Activated T-helper 2 cell treated with anti-CD3 and anti-CD28 coated beads, Interferon-gamma antibody, Interleukin-2, Interleukin-4, amounts not matched to agents 10 μg/mL and 5 μg/mL and 100 μg/mL, durations not matched to agents 14 hours and 24 hours and 36 hours (primary cell): ENCODE measurements at places on chromosomes 12 and 14. TPM values are rescaled to one million over a fixed set of nuclear protein-coding genes. Genes with fewer than 3 reads are reported as not detected.

MIP gene
- not detected in 2 replicates for total RNA-seq

KLRG1 gene
- 0.85 and 1.2 TPM in 2 replicates for total RNA-seq

RNASE3 gene
- total RNA-seq, result not detected in 2 replicates

SELPLG gene
- total RNA-seq, result 52.1 and 55.6 TPM in 2 replicates

DUSP6 gene
- 75.7 and 82.0 TPM in 2 replicates for total RNA-seq

NRIP2 gene
- not detected in 2 replicates for total RNA-seq

FITM1 gene
- total RNA-seq, result 1.0 and 1.2 TPM in 2 replicates

FKBP3 gene
- 78.7 and 79.1 TPM in 2 replicates for total RNA-seq

DPF3 gene
- 0.62 and 0.66 TPM in 2 replicates for total RNA-seq

LRRK2 gene
- not detected in 2 replicates for total RNA-seq

RPL36AL gene
- 278 and 292 TPM in 2 replicates for total RNA-seq

HPD gene
- total RNA-seq, result not detected in 2 replicates

APOF gene
- not detected in 2 replicates for total RNA-seq

LRP1 gene
- 1.8 and 2.1 TPM in 2 replicates for total RNA-seq

- no peak overlapping the region for H3K4me3 ChIP-seq
- H3K27me3 ChIP-seq, result peaks cover 24% of the 10 kb centered on the region
- H3K4me1 ChIP-seq, result no peaks in the 10 kb centered on the region
- no peak for DNase-seq
- no peaks in the 10 kb centered on the region for H3K36me3 ChIP-seq
- H3K27ac ChIP-seq, result no peak overlapping the region
These were observed 5.9 kb upstream of the KRT6A start for GRCh38 chr12:52498946-52499345.

DNA sequence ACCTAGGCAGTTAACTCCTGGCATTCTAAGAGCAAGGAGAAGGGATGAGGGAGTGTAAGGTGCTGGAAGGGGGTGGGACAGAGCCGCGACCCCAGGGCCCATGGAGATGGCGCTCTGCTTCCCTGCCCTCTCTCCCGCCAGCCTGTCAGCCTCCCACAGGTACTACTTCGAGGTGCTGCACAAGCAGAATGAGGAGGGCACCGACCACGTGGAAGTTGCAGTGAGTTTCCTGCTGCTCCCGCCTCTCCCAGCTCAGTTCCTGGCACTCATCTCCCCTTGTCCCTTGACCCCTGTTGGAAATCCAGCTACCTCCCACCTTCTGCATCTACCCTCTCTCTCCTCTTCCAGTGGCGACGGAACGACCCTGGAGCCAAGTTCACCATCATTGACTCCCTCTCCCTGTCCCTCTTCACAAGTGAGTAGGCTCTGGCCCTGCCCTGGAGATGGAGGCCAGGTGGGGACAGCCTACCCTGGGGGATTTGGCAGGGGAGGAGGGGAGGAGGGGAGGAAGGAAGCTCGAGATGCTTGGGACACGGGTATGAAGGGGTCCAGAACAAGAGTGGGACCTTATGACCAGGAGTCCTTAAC lies 88.2 kb downstream of the B4GALNT3 start:
- peaks cover 7% of the 10 kb centered on the region for H3K27me3 ChIP-seq
- no peaks in the 10 kb centered on the region for H3K36me3 ChIP-seq
- no peak for DNase-seq
- no peak overlapping the region for H3K27ac ChIP-seq
- H3K4me3 ChIP-seq, result no peak overlapping the region
- peaks cover 32% of the 10 kb centered on the region for H3K4me1 ChIP-seq

DNA sequence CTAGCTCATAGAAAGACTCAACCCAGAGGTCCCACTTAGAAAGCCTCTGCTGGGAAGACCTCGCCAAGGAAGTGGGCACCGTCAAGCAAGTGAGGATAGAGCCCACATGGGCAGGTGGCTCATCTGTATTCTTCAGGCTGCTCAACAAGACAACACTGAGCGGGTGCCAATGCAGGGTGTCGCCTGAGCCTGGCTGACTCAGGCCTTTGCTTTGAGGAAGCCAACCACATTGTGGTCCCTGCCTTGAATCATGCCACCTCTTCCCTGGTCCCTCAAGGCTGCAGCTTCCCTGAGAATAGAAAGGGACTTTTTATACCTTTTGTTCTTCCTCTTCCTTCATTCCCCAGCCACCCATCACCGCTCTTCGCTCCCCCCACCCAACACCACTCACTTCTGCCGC lies 2.1 kb upstream of the RNASE13 start:
- no peak overlapping the region for H3K4me3 ChIP-seq
- H3K4me1 ChIP-seq, result no peaks in the 10 kb centered on the region
- H3K27ac ChIP-seq, result no peak overlapping the region
- peaks cover 21% of the 10 kb centered on the region for H3K27me3 ChIP-seq
- no peaks in the 10 kb centered on the region for H3K36me3 ChIP-seq
- no peak for DNase-seq

- no peak overlapping the region for H3K4me3 ChIP-seq
- no peaks in the 10 kb centered on the region for H3K27me3 ChIP-seq
- DNase-seq, result no peak
- no peaks in the 10 kb centered on the region for H3K4me1 ChIP-seq
These were observed 392.3 kb downstream of the PAWR start for GRCh38 chr12:79298506-79298905.

- no peaks in the 10 kb centered on the region for H3K36me3 ChIP-seq
- H3K4me3 ChIP-seq, result no peak overlapping the region
- H3K27me3 ChIP-seq, result peaks cover 4% of the 10 kb centered on the region
- peaks cover 2% of the 10 kb centered on the region for H3K4me1 ChIP-seq
These were observed 2.3 kb downstream of the KRT78 start for GRCh38 chr12:52846356-52846970.

DNA sequence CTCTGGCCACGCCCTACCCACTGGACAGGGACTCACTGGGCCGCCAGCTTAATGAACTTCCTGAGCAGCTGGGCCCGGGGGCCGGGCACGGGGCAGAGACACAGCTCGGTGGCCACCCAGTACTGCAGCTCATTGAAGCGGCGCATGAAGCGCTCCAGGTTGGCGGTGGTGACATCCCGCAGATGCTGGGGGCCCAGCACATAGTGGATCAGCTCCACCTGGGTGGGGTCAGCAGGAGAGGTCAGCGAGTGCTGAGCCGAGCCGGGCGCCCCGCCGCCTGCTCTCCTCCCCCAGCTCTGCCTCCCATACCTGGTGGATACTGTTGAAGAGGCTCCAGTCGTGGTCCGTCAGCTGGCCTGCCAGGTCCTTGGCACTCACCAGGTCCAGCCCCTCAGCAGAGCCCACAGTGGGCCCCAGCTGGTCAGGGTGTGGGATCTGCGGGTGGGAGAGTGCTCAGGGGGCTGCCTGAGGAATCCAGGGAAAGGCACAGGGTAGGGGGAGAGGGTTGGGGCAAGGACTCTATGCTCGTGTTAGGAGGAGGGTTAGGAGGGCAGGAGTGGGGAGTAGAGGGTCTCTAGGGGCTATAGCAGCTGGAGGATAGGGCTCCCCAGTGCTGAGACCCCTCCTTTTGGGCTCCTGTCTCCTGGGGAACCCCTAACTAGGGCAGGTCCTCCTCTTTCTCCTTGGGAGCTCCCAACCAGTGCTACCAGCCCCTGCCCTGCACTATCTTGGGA lies 15.5 kb upstream of the ENDOU start:
- H3K4me1 ChIP-seq, result peaks cover 6% of the 10 kb centered on the region
- DNase-seq, result no peak
- no peak overlapping the region for H3K4me3 ChIP-seq
- no peak overlapping the region for H3K27ac ChIP-seq
- H3K27me3 ChIP-seq, result peaks cover 16% of the 10 kb centered on the region

GRCh38 chr14:102078831-102079699 lies 7.8 kb downstream of the HSP90AA1 start:
- no peak overlapping the region for H3K4me3 ChIP-seq
- peaks cover 23% of the 10 kb centered on the region for H3K4me1 ChIP-seq
- no peak overlapping the region for H3K27ac ChIP-seq
- no peaks in the 10 kb centered on the region for H3K27me3 ChIP-seq

- no peak overlapping the region for H3K4me3 ChIP-seq
- H3K36me3 ChIP-seq, result no peaks in the 10 kb centered on the region
- no peaks in the 10 kb centered on the region for H3K27me3 ChIP-seq
- no peak for DNase-seq
- H3K27ac ChIP-seq, result no peak overlapping the region
These were observed 56.4 kb upstream of the LTA4H start for GRCh38 chr12:96091833-96092232.

DNA sequence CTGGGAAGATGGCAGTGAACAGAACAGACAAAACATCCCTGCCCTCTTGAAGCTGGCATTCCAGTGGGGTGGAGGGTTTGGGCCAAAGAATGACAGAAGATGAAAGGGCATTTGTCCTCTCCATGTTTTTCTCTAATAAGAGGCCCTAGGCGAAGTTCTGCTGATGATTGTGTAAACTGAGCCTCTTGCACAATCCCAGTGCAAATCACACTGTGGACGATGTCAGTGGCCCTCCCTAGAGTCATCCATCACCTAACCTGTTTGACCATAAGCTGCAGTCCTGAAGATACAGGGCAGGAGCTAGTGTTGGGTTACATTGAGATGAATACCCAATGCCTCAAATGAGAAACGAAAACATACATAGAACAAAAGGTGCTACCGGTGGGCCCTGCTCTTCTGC lies 622.4 kb upstream of the TBX3 start:
- no peak overlapping the region for H3K27ac ChIP-seq
- DNase-seq, result no peak
- no peaks in the 10 kb centered on the region for H3K4me1 ChIP-seq
- no peaks in the 10 kb centered on the region for H3K27me3 ChIP-seq
- no peaks in the 10 kb centered on the region for H3K36me3 ChIP-seq

GRCh38 chr12:1851151-1851701 lies 30.9 kb downstream of the LRTM2 start:
- DNase-seq, result no peak
- peaks cover 5% of the 10 kb centered on the region for H3K27me3 ChIP-seq
- H3K4me3 ChIP-seq, result no peak overlapping the region
- H3K36me3 ChIP-seq, result no peaks in the 10 kb centered on the region
- peaks cover 4% of the 10 kb centered on the region for H3K4me1 ChIP-seq
- H3K27ac ChIP-seq, result no peak overlapping the region

DNA sequence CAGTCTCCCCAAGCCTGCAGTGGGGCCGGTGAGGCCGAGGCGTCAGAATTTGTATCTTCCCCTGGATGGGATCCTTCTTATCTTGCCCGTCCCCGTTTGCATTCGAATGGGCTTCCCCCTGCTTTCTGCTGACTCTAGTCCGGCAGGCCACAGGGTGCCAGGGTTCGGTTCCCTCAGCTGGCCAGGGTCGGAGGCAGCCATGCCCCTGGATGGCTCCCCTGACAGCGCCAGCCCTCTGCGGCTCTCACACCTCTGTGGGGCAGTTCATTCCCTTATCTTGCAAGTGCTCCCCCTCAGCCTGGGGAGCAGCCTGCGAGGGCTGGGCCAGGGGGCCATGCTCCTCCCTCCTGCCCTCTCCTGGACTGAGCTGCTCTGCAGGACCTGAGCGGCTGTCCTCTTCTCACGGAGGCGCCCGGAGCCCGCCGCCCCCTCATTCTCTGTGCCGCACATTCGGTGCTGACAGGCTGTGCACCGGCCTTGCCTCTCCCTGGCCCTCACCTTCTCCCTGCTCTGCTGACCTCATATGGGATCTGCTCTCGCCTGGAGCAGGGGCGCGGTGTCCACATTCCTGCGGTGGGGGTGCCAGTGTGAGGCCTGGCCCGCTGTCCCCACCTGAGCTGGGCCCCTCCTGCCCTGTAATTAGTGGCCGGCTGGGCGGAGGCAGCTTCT lies 32.8 kb downstream of the KIF26A start:
- H3K4me3 ChIP-seq, result no peak overlapping the region
- no peaks in the 10 kb centered on the region for H3K4me1 ChIP-seq
- H3K27ac ChIP-seq, result no peak overlapping the region
- no peaks in the 10 kb centered on the region for H3K36me3 ChIP-seq
- DNase-seq, result no peak
- H3K27me3 ChIP-seq, result no peaks in the 10 kb centered on the region

- H3K4me3 ChIP-seq, result no peak overlapping the region
- no peak overlapping the region for H3K27ac ChIP-seq
- no peaks in the 10 kb centered on the region for H3K36me3 ChIP-seq
- peaks cover 26% of the 10 kb centered on the region for H3K27me3 ChIP-seq
- H3K4me1 ChIP-seq, result no peaks in the 10 kb centered on the region
- DNase-seq, result no peak
These were observed 243.1 kb downstream of the AKAP6 start for GRCh38 chr14:32571995-32572866.

GRCh38 chr12:91309450-91309849 lies 126.8 kb upstream of the DCN start:
- no peak overlapping the region for H3K27ac ChIP-seq
- no peaks in the 10 kb centered on the region for H3K27me3 ChIP-seq
- no peaks in the 10 kb centered on the region for H3K4me1 ChIP-seq
- H3K36me3 ChIP-seq, result no peaks in the 10 kb centered on the region
- DNase-seq, result no peak

GRCh38 chr12:66196806-66197205 lies 7.8 kb downstream of the IRAK3 start:
- H3K27me3 ChIP-seq, result peaks cover 26% of the 10 kb centered on the region
- DNase-seq, result no peak
- H3K4me3 ChIP-seq, result no peak overlapping the region
- no peak overlapping the region for H3K27ac ChIP-seq

- H3K4me1 ChIP-seq, result peaks cover 51% of the 10 kb centered on the region
- H3K27me3 ChIP-seq, result no peaks in the 10 kb centered on the region
- peak overlapping the region; percentile 99 for H3K4me3 ChIP-seq
These were observed 615 bp downstream of the CDKN1B start for GRCh38 chr12:12717586-12718380.

- no peaks in the 10 kb centered on the region for H3K27me3 ChIP-seq
- no peaks in the 10 kb centered on the region for H3K4me1 ChIP-seq
- H3K36me3 ChIP-seq, result no peaks in the 10 kb centered on the region
- no peak overlapping the region for H3K27ac ChIP-seq
- DNase-seq, result no peak
- H3K4me3 ChIP-seq, result no peak overlapping the region
These were observed 59.8 kb downstream of the CNTN1 start for GRCh38 chr12:40752011-40752410.

- DNase-seq, result no peak
- no peaks in the 10 kb centered on the region for H3K4me1 ChIP-seq
- no peak overlapping the region for H3K4me3 ChIP-seq
- no peaks in the 10 kb centered on the region for H3K36me3 ChIP-seq
- no peak overlapping the region for H3K27ac ChIP-seq
These were observed 66.1 kb downstream of the WASHC3 start for GRCh38 chr12:101995684-101996083.

- H3K36me3 ChIP-seq, result no peaks in the 10 kb centered on the region
- H3K27me3 ChIP-seq, result no peaks in the 10 kb centered on the region
- H3K4me1 ChIP-seq, result peaks cover 25% of the 10 kb centered on the region
- H3K4me3 ChIP-seq, result no peak overlapping the region
These were observed 215.4 kb downstream of the PELI2 start for GRCh38 chr14:56333359-56334292.

GRCh38 chr14:26255213-26255612 lies 342.6 kb downstream of the NOVA1 start:
- H3K4me1 ChIP-seq, result no peaks in the 10 kb centered on the region
- H3K36me3 ChIP-seq, result no peaks in the 10 kb centered on the region
- H3K4me3 ChIP-seq, result no peak overlapping the region
- no peak for DNase-seq

GRCh38 chr12:57154804-57155434 lies 7.5 kb upstream of the LRP1-AS start:
- DNase-seq, result no peak
- H3K4me3 ChIP-seq, result no peak overlapping the region
- no peak overlapping the region for H3K27ac ChIP-seq
- no peaks in the 10 kb centered on the region for H3K36me3 ChIP-seq

- H3K4me3 ChIP-seq, result no peak overlapping the region
- peaks cover 14% of the 10 kb centered on the region for H3K4me1 ChIP-seq
- no peaks in the 10 kb centered on the region for H3K36me3 ChIP-seq
- H3K27me3 ChIP-seq, result no peaks in the 10 kb centered on the region
These were observed 336.9 kb upstream of the ATP2B1 start for GRCh38 chr12:90045559-90045958.
